ENCODE measurements at places on chromosomes 6 and 20. TPM values are rescaled to one million over a fixed set of nuclear protein-coding genes. Genes with fewer than 3 reads are reported as not detected.

SAPCD1 gene
- total RNA-seq: 0.31 TPM

DNA sequence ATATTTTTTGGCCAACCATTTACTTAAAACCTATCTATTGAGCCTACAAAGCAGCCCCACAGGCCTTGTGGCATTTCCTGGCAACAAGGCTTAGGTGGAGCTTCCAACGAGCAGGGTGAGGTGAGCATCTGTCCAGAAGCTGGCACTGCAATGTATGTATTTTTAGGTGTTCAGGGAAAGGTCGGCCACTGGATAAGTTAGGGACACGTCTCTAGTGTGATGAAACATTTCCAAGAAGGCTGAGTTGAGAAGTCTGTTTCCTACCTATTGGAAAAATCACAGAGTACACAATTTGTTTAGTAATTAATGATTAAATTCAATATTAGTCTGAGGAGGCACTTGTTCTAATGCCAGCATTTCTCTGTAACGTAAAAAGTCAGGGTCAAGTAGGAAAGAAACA lies 17.8 kb upstream of the RCAN2 start:
- DNase-seq: no peak

- DNase-seq: no peak
These were observed 83.4 kb downstream of the JARID2 start for GRCh38 chr6:15329197-15329671.

AVP gene
- total RNA-seq: not detected

TINAG gene
- 0.16 TPM for total RNA-seq

- no peak for DNase-seq
These were observed 542.8 kb downstream of the CDH26 start for GRCh38 chr20:60501048-60501447.

- no peak for DNase-seq
These were observed 124.6 kb upstream of the CDH4 start for GRCh38 chr20:61127311-61128039.

TRIM27 gene
- total RNA-seq: 65.2 TPM

- DNase-seq: no peak
These were observed 2.5 kb upstream of the FASTKD5 start for GRCh38 chr20:3162080-3162611.

DNA sequence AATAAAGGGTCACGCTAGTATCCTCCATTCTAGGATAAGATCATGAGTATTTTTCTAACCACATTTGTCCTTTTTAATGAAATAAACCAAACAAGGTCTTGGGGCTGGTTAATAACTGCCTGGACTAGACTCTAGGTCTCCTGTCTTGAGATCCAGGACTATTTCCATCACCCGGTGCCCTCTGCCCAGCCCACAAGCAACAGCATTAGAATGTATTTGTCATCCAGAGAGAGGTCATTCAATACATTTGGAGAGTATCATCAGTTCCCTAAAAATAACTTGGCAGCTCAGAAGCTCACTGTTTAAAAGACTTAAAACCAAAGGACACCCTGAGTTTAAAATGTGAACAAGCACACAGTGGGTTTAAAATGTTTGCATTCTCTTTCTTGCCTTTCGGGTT lies 4.4 kb upstream of the RBM24 start:
- DNase-seq: no peak

GRCh38 chr6:111027219-111027618 lies 45.4 kb downstream of the RPF2 start:
- no peak for DNase-seq

NKX2-4 gene
- total RNA-seq: not detected

- DNase-seq: no peak
These were observed 103.0 kb downstream of the PLEKHG1 start for GRCh38 chr6:150702675-150703074.

DNA sequence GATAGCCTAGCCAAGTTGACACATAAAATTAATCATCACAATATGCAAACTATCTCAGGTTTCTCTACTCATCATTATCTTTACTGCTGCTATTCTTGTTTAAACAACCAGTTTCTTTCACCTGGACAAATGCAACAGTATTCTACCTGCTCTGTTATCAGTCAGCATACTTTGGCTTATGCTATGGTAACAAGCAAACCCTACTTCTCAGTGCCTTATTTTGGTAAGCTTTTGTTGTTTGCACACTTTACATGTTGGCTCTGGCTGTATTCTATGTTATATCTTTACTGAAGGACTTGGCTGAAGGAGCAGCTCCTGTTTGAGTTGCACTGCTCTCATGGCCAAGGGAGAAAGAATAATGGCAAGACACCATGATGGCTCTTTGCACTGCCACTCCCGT lies 463.1 kb downstream of the EPM2A start:
- DNase-seq: no peak

GRCh38 chr6:20115246-20115980 lies 96.9 kb downstream of the MBOAT1 start:
- no peak for DNase-seq

GRCh38 chr6:36377594-36377993 lies 9.9 kb downstream of the ETV7 start:
- DNase-seq: no peak

ZSWIM3 gene
- 13.9 TPM for total RNA-seq

MOG gene
- total RNA-seq: not detected

DNA sequence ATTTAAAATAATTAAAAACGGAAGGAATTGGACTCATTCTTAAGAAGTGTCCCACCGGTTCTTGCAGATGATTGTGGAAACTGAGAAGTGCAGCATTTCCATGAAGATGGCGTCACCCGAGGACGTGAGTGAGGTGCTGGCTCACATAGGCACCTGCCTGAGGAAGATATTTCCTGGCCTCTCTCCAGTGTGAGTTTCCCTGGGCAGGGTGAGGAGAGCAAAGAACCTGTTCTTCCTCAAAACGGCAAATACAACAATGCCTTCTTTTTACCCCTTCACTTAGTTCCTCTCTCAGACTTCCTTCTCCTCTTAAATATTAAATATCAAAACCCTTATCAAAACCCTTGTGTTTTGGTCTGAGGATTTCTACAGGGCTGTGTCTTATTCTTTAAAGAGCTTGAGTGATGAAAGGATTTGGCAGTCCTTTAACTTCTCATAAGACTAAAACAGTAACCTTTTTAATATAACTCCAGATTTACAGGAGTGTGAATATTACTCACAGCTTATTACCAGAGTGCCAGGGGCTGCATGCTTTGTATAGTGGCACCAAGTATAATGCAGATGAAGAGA lies 156.3 kb downstream of the CARMIL1 start:
- no peak for DNase-seq

OR12D3 gene
- not detected for total RNA-seq

GRCh38 chr6:90575267-90575666 lies 11.6 kb downstream of the MAP3K7 start:
- no peak for DNase-seq

SNRPB2 gene
- 71.3 TPM for total RNA-seq

STMND1 gene
- not detected for total RNA-seq

DNA sequence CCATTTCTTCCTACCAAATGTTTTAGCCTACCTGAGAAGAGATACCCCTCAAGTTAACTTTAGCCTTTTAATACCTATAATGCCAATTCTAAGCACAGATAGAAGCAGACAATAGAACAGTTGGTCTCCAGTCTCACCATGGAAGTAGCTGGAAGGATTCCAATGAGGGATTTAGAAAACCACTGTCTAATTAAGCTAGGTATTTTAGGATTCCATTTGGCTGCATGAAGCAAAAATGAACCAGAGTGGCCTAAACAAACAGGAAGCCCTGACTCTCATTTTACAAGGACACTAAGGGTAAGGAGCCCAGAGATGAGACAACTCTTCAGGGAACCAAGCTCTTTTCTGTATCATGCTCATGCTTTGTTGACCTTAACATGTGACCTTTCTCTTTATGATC lies 199.2 kb downstream of the ALDH8A1 start:
- DNase-seq: no peak

DNA sequence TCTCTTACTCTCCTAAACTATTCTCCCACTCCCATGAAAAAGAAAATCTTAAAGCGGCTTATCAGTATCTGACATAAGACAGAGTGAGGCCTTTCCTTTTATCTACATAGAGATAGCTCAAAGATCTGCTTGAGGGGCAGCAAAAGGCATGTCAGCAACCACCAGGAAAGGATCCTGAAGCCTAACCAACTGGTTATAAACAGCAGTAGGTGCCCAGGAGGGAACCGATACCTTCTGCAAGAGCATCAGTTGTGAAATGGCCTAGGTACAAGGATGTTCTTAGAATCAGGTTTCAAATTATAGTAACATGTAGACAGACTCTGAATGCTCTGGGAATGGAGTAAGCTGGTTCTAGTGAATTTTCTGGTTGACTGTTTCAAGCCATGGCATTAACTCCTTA lies 21.4 kb downstream of the JARID2 start:
- DNase-seq: no peak

Measured in occipital lobe (tissue), 3 donors.